ENCODE measurements at places on chromosomes 2 and 18.

- H3K27ac ChIP-seq: no peak overlapping the region
- no peak overlapping the region for H3K4me3 ChIP-seq
- no peaks in the 10 kb centered on the region for H3K4me1 ChIP-seq
- no peak for DNase-seq
- no peaks in the 10 kb centered on the region for H3K27me3 ChIP-seq
These were observed 28.4 kb downstream of the ODC1 start for GRCh38 chr2:10419553-10420257.

DNA sequence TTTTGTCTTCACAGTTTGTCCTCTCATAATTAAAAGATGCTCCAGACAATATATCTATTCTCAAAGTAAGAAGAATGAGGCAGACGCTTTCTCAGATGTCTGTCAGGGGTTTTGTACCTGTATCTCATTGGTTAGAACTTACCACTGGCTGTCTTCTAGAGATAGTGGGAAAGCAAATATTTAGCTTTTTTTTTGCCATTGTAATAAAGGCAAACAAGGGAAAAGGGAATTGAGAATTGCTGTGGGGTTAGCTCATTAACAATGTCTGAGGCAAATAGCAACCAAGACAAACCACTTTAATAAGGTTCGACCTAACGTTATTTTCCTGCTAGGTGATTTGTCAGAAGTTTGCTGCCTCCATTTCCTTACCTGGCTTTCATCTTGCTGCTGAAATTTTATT lies 30.0 kb downstream of the ZNF638 start:
- H3K36me3 ChIP-seq: peaks cover 14% of the 10 kb centered on the region
- H3K4me1 ChIP-seq: no peaks in the 10 kb centered on the region
- no peak overlapping the region for H3K4me3 ChIP-seq
- DNase-seq: no peak

DNA sequence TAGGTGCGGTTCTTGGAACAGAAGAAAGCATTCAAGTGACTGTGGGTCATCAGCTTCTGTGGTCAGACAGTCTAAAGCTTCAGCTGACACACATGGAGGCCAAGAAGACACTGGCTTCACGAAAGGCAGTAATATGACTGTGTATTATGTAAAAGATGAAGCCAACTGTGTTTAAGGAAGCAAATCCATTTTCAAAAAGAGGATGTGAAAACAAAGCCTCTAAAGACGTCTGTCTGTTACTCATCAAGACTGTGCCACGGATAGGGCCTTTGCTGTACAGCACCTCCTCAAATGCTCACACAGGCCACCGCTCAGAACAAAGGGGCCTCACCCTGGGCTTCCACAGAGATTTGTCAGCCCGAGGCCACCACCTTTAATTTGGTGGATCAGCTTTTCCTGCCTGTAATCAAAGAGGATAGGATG lies 21.1 kb upstream of the TMEM163 start:
- no peaks in the 10 kb centered on the region for H3K4me1 ChIP-seq
- H3K36me3 ChIP-seq: no peaks in the 10 kb centered on the region
- H3K4me3 ChIP-seq: no peak overlapping the region

GRCh38 chr2:210938228-210938627 lies 381.8 kb downstream of the CPS1 start:
- H3K36me3 ChIP-seq: no peaks in the 10 kb centered on the region
- no peak for DNase-seq
- H3K4me1 ChIP-seq: no peaks in the 10 kb centered on the region
- no peaks in the 10 kb centered on the region for H3K27me3 ChIP-seq

DNA sequence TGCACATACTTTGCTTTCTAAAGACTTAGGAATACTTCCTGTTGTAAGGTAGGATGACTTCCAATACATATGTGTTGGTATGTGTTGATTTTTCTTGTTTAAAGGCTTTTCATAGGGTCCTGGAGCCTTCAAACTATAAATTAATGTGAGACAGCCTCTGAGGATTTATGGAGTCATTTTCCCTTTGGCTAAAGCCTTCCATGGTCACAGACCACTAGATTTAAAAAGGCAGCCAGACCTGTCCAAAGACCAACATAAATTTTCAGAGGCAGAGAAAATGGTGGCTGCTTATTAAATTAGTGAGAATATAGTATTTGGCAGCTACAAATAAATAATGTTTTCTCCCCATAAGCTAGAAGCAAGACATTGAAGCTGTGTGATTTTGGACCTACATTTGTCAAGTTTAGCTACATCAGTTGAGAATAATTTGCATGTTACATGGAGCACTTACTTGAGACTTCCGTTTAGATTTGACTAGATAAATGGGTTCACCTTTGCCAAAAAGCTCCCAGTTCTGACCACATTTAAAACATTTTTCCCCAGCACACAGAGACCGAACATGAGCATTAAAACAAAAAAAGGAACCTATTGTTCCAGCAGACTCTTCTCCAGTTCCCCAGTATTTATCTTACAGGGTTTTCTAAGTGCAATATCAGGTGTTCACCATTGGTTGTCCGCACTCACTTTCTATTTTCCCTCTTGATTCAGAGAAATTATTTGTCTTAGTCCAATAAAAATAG lies 402.9 kb downstream of the PARD3B start:
- H3K36me3 ChIP-seq: no peaks in the 10 kb centered on the region
- no peaks in the 10 kb centered on the region for H3K4me1 ChIP-seq
- DNase-seq: no peak
- no peaks in the 10 kb centered on the region for H3K27me3 ChIP-seq
- no peak overlapping the region for H3K27ac ChIP-seq

DNA sequence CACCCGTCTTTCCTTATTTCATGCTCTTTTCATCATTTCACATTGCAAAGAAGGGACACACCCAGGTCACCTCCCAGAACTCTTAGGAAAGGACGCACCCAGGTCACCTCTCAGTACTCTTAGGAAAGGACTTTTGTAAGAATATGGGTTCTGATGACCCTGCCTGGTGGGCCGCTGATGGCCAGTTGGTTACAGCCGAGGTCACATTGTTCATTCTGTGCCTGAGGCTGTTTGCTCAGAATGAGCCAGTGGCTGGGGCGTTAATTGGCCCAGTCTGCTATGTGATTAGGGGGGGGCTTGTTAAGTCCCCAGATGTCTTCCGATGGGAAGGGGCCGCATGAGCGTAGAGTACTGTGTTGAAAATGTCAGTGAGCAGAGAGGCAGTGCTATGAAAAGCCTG lies 9.4 kb downstream of the MLPH start:
- H3K27ac ChIP-seq: no peak overlapping the region
- no peak for DNase-seq
- H3K27me3 ChIP-seq: peaks cover 19% of the 10 kb centered on the region
- no peak overlapping the region for H3K4me3 ChIP-seq
- no peaks in the 10 kb centered on the region for H3K4me1 ChIP-seq
- H3K36me3 ChIP-seq: no peaks in the 10 kb centered on the region

GRCh38 chr2:67412424-67412823 lies 15.3 kb downstream of the ETAA1 start:
- no peak for DNase-seq
- no peaks in the 10 kb centered on the region for H3K4me1 ChIP-seq
- H3K36me3 ChIP-seq: peaks cover 8% of the 10 kb centered on the region
- H3K4me3 ChIP-seq: no peak overlapping the region
- no peaks in the 10 kb centered on the region for H3K27me3 ChIP-seq

- no peaks in the 10 kb centered on the region for H3K4me1 ChIP-seq
- H3K27me3 ChIP-seq: no peaks in the 10 kb centered on the region
- H3K4me3 ChIP-seq: no peak overlapping the region
- no peaks in the 10 kb centered on the region for H3K36me3 ChIP-seq
- no peak for DNase-seq
- H3K27ac ChIP-seq: no peak overlapping the region
These were observed 42.7 kb downstream of the KCNF1 start for GRCh38 chr2:10954416-10954815.

- H3K4me3 ChIP-seq: no peak overlapping the region
- no peak for DNase-seq
- H3K27ac ChIP-seq: no peak overlapping the region
- H3K4me1 ChIP-seq: peaks cover 15% of the 10 kb centered on the region
- H3K27me3 ChIP-seq: no peaks in the 10 kb centered on the region
- no peaks in the 10 kb centered on the region for H3K36me3 ChIP-seq
These were observed 23.1 kb upstream of the CHAC2 start for GRCh38 chr2:53744395-53745065.

- H3K4me1 ChIP-seq: no peaks in the 10 kb centered on the region
- DNase-seq: no peak
- 0 out of 2 replicates have a peak, but pooled peaks cover 3% of the 10 kb centered on the region for H3K36me3 ChIP-seq
These were observed 63.1 kb upstream of the NFATC1 start for GRCh38 chr18:79332646-79333045.

DNA sequence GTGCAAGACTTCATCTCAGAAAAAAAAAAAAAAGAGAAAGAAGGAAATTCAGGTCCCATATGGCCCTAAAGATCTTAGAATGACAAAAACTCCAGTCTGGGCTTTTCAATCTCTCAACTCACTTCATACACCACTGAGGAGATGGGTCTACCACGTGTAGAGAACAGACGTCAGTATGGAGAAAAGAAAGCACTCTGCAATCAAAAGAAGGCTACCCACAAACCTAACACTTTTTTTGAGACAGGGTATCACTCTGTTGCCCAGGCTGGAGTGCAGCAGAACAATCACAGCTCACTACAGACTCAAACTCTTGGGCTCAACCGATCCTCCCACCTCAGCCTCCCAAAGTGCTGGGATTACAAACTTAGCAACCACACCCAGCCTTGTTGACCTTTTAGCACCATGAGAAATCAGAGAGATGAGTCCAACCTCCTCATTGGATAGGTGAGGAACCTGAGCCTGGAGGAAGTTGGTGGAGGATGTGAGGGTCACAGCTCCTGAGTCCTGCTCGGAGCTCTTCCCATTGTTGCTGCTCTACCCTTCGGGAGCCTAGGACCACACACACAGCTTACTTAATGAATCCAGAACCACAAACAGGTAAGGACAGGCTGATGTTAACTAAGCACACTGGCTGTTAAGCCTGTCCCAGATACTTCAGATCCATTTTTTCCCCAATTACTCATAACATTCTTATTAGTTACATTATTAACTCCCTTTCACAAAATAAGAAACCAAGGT lies 23.7 kb downstream of the TBC1D8 start:
- no peak overlapping the region for H3K27ac ChIP-seq
- H3K27me3 ChIP-seq: no peaks in the 10 kb centered on the region
- H3K4me3 ChIP-seq: no peak overlapping the region
- H3K36me3 ChIP-seq: no peaks in the 10 kb centered on the region
- DNase-seq: no peak
